ENCODE measurements at places on chromosomes 3 and 15.

GRCh38 chr3:136667081-136667480, 85.1 kb downstream of the STAG1 start:
- no peak for DNase-seq

DNA sequence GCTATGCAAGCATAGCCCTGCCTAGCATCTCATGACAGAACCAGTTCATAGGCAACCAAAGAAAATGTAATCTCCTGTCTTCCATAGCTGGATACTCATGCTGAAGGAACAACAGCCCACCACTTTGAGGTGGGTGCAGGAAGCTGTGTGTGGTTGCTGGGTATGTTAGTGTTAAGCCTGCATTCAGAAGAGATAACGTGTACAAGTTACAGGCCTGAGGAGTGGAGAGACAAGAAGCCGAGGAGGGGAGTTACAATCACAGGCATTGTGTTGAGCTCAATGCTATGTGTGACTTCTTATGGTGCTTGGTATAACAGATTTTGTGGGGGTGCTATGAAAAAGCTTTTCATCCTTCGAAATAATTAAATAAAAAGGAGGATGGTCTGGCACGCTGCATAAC, 42.8 kb upstream of the SECISBP2L start:
- DNase-seq, result no peak

DNA sequence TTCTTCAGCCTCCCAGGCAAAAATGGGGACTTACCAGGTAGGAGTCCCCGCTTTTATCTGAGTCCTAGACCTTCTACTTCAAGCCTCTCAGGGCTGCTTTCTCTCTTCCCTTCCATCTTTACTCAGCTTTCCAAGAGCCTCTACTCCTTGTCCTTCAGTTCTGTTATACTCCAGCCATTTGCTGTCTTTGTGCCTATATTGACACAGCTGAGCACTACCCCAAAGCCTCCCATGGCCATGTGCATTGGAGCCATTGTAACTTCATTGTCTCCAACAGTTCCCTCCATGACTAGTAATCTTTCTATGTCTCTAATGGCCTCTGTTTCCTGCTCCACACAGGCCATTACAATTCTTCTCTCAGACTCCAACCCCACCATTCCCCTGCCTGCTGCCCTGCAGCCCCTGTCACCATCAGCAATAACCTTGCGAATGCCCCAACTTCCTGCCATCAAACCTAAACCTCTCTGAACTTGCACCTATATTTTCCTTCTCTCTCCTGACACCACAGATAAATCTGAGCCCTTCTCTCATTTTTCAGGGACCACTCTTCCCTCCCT, 77.9 kb upstream of the ADPGK start:
- DNase-seq, result no peak

GRCh38 chr15:66157507-66157906, 96.0 kb downstream of the MEGF11 start:
- no peak for DNase-seq

DNA sequence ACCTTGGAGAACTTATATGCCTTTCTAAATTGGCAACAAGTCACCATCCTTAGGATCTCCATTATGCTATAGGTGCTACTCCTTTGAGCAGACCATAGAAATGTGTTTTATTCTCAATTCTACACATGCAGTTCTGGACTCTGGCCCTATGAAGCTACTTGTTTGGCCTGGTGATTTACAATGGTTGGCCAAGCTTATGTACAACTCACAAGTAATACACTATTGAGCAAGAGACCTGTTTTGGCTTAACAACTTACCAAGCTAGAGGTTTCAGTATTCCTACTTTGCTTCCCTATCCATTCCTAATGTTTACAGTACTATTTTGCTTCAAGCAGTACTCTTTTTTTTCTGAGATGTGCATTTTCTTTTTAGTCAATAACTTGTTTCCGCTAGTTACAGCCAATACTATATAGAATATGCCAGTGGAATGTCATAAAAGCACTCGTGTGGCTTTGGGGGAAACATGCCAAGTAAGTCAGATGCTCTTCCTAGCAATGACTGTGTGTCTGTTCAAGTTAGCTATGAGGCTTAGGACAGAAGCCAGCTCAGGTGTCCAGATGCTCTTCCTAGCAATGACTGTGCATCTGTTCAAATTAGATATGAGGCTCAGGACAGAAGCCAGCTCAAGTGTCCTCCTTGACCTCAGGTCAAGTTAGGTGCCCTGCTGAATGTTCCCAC, 174.9 kb upstream of the SEMA6D start:
- DNase-seq, result no peak

GRCh38 chr3:112127522-112128494, 5.2 kb downstream of the GCSAM start:
- DNase-seq, result peak; percentile 16

DNA sequence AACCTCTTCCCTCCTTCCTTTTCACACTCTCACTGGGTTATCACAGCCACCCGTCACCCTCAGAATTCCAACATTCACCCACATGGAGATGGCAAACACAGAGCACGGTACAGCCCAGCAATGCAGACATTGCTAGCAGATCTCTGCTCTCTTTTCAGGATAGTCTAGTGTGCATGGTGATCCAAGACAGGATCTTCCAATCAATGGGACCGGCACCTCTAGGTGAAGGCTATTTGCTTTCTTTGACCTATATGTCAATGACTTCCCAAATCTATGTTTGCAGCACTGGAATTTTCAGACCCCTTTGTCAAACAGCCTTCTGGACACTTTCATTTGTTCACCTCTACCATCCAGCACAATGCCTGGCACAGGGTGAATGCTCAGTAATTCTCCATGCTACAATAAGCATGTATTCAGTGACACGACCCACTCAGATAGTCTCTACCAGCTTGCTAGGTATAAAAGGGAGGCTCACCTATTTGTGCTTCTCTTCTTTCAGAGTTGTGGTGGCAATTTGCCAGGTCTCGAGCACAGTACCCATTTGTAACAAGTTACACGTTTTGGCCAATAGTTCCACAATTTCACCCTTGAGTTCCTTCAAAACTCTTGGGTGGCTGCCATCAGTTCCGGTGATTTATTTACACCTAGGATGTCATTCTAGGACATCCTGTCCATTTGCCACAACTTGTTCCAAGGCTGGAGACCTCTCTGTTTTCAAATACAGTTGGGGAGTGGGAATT, 279.1 kb upstream of the ICE2 start:
- DNase-seq, result no peak

- DNase-seq, result peak; percentile 91
These were observed 66.3 kb downstream of the CCR1 start for GRCh38 chr3:46141813-46142212.

Measured in inflammatory macrophage (primary cell).